ENCODE measurements at places on chromosomes 4 and X.

DNA sequence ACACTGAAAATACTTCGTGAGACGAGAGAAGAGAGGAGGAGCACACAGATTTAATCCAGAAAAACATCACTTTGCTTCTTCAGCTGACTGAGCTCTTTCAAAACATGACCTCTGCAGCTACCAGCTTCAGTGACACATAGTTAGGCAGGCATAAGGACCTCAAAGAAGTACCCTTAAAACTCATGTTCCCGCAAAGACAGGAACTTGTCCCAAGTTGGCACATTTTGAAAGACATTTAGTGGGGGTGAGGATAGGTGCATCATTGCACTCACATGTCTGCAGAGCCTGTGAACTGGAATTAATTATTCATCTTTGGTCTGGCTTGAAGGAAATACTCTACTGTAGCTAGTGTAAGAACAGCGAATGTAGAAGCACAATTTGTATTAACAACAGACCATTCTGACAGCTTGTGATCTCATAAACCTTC lies 221.8 kb downstream of the MGST2 start:
- DNase-seq = peak; percentile 14

- no peak for DNase-seq
Observed at GRCh38 chrX:64394059-64394873, 986 bp downstream of the MTMR8 start.

- DNase-seq = no peak
Observed at GRCh38 chr4:138659812-138660316, 355.7 kb upstream of the NOCT start.

- DNase-seq = peak; percentile 40
Observed at GRCh38 chr4:19030048-19030447, 1008.5 kb upstream of the LCORL start.

- DNase-seq = no peak
Observed at GRCh38 chr4:152510349-152511147, 25.3 kb downstream of the FBXW7 start.

- DNase-seq = peak; percentile 62
Observed at GRCh38 chrX:103170216-103170615, 44.7 kb upstream of the BEX4 start.

- peak; percentile 19 for DNase-seq
Observed at GRCh38 chrX:73850124-73851013, 287.4 kb downstream of the CHIC1 start.

DNA sequence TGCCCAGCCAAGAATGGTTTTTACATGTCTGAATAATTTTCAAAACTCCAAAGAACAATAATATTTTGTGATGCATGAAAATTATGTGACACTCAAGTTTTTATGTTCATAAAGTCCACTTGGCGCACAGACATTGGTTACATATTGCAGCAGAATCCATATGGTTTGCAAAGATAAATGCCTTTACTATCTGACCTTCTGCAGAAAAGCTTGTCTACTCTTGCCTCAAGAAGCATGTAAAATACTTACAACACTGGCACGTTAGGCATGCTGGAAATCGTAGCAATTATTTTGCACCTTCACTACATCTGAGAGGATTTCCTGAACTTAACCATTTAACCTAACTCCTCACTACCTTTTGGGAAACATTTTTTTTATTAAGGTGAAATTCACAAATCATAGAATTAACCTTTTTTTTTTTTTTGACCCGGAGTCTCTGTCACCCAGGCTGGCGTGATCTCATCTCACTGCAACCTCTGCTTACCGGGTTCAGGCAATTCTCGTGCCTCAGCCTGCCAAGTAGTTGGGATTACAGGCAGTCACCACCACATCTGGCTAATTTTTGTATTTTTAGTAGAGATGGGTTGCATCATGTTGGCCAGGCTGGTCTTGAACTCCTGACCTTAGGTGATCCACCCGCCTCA lies 3.5 kb upstream of the XG start:
- no peak for DNase-seq

DNA sequence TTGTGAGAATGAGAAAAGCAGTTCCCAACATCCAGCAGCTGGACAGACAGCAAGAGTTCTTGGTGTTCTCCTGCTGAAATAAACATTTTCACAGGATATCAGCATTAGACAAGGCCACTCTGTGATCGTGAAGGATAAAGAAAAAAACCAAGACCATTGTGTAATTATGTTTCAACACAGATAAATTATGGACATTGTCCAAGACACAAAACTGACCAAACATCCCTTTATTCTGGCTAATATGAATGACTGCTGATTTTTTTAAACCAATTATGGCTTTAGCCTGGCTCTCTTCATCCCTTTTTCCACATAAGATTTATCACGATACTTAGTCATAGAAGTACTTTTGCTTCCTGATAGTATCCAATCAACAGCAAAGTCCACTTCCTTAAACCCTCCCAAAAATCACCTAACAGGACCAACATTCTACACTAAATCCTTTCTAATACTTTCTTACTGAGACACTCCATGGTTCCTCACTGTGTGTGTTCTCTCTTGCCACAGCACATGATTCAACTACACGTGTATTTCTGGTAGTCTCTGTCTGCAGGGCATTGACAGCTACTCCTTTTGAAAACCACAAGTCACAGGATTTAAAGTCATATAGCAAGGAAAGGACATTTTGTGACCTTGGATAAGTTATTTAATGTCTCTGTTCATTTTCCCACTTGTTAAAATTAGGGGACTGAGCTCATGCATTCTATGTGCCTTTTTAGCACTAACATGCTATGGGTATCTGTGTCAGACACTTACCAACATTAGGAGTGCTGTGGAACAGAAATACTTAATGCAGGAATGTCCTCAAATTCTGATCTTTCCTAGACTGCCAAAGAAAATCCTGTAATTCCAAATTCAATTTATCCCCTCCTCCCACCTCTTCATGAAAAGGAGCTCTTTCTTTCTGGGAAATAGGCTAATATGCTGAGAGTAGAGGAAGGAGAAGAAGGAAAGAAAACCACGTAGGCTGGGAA lies 137.2 kb upstream of the PGRMC2 start:
- peak; percentile 41 for DNase-seq

DNA sequence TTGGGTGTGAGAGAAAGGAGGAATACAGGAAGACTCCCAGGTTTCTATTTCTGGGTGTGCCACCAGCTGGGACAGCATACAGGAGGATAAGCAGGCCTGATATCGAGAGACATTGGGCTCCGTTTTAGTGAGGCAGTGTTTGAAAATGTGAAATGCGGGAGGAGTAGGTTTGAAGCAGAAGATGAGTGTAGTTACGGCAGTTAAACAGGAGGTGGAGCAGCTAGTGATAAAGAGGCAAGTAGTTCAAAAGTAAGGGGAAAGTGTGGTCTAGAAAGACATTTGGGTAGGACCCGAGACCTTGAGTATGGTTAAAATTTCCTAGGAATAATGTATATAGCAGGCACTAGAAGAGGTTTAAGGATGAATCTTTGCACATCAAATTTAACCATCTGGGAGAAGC lies 42.4 kb downstream of the DCUN1D4 start:
- DNase-seq = peak; percentile 39

- DNase-seq = no peak
Observed at GRCh38 chr4:52743444-52744019, 7.7 kb downstream of the ERVMER34-1 start.

GRCh38 chr4:173519111-173520101 lies 10.6 kb downstream of the HAND2 start:
- peak; percentile 17 for DNase-seq

- DNase-seq = peak; percentile 43
Observed at GRCh38 chrX:103157496-103158316, 57.2 kb upstream of the BEX4 start.

- DNase-seq = no peak
Observed at GRCh38 chr4:89172865-89173264, 61.5 kb downstream of the TIGD2 start.

- DNase-seq = no peak
Observed at GRCh38 chr4:140877781-140878180, 121.6 kb upstream of the TBC1D9 start.

DNA sequence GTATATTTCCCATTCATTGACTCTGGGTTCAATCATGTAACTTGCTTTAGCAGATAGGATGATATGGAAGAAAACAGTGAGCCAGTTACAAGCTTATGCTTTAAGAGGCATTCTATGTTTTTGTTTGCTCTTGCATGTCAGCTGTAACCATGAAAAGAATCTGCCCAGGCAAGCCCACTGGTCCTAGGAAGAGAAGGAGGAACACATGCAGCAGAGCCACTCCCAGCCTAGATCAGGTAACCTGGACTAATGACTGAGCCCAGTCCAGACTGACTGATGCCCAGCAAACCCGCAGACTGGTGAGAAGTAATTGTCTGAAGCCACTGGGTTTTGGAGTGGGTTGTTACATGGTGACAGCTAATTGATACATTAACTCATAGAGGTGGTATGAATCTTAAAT lies 167.9 kb downstream of the COL4A6 start:
- DNase-seq = no peak

DNA sequence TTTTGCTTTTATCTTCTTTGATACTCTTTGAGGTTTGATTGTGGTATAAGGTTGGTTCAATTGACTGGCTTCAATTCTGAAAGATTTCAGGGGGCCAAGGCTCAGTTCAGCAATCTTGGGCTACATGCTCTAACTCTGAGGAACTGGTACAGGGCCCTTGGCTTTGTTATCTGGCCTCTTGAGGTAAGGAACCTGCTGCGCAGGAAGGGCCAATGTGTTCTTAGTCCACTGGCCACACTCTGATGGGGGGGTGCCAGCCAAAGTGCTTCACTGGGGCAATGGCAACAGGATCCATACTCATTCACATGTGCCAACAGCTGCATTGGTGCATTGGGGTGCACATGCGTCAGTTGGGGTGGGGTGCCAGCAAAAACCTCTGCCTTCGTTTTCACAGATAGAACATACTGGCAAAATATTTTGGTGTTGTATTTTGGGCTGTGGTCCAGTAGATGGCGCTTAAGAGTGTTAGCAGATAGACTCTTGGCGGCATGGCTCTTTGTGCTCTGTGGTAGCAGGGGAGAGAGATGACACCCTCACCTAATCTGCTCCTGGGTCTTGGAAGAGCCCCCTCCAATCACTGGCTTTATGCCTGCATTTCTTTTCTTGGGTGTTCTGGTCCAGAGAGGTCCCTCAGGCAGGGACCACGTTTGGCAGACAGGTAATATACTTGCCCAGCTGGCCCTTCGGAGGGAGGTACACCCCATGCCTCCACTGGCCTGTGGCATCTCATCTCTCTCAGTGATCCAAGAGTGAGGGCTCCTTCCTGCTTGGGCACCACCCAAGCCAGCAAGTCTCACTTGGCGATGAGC lies 42.9 kb downstream of the NDST3 start:
- peak; percentile 56 for DNase-seq

- no peak for DNase-seq
Observed at GRCh38 chrX:123203772-123204171, 19.7 kb downstream of the GRIA3 start.

- DNase-seq = no peak
Observed at GRCh38 chr4:69134471-69134870, 38.2 kb downstream of the UGT2B7 start.

GRCh38 chr4:108885211-108885610 lies 122.4 kb upstream of the ETNPPL start:
- DNase-seq = peak; percentile 82

- DNase-seq = no peak
Observed at GRCh38 chr4:40330536-40330935, 4.6 kb upstream of the CHRNA9 start.

DNA sequence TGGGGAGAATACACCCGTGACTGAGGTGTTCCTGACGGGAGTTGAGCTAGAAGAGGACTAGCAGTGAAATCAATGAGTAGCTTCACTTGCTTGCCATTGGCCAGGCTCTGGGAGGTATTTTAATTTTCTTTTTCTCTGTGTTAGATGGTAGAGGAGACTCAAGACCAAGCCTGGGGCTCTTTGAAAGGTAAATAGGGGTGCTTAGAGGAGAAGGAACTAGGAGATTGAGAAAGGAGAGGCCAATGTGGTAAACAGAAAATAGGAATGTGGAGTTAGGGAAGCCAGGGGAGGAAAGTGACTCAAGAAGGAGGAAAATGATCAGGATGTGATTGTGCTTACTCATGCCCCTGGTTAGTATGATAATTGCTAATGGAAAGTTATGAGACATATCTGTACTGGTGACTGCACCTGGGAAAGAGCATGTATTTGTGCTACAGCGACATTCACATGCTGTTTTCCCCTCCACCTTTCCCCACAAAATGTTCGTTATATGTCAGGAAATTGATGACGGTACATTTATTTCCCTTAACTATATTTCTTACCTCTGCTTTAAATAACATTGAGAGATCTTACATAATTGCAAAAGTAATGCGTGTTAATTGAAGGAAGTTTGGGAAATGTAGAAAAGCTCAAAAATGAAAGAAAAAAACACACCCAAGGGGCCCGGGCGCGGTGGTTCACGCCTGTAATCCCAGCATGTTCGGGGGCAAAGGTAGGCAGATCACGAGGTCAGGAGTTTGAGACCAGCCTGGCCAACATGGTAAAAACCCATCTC lies 16.9 kb upstream of the LRBA start:
- DNase-seq = peak; percentile 46

DNA sequence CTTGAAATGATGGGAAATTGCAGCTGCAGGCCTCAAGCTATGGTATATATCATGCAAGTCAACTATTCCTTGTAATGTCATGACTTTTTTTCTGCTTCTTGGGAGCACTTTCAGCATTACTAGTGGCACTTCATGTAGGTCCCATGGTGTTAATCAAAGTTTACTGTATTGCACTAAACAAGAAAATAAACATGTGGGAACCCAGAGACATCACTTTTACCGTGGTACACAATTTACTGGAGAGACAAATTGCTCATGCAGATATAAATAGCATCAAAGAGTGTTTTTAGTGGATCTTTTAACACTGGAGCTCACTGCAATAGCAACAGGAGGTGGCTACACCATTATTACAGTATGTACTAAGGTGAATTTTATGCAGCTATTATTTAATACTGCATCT lies 79.2 kb downstream of the UNC5C start:
- DNase-seq = no peak

- peak; percentile 19 for DNase-seq
Observed at GRCh38 chr4:55125087-55125721, at the start of gene KDR. TSS of gene KDR (minus strand) at chr4:55125595. CDS start at chr4:55125293, 302 bp downstream.

DNA sequence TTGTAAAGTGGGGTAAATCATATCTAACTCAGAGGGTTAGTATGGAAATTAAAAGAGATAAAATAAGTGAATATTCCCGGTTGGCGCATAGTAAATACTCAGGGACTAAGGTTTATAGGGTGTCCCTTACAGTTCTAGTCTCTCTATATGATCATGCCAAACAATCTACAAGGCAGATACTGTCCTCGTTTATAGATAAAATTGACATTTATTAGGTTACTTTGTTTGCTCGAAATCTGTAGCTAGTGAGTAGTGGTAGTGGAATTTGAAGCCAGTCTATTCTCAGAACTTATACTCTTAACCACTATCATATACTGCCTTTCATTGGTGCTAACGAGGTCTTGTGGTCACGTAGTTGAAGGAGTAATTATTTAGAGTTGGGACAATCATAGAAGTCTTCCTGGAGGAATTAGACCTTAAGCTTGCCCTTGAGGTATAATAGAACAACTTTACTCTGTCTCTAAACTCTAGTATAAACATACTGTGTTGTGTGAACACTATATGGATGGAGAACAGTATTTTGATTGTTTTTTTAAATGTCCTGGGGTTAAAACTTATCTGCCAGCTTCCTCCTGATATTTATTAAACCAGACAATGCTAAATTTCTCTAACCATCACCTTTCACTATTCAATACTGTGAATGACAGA lies 324.0 kb downstream of the STIM2 start:
- DNase-seq = peak; percentile 22

Data from EH (cell line).